Stimulated activated CD8-positive, alpha-beta memory T cell treated with anti-CD3 and anti-CD28 coated beads, Interleukin-2, amount 100 ng/mL, for 1 hour (primary cell): ENCODE measurements at places on chromosomes 16 and 17.

DNA sequence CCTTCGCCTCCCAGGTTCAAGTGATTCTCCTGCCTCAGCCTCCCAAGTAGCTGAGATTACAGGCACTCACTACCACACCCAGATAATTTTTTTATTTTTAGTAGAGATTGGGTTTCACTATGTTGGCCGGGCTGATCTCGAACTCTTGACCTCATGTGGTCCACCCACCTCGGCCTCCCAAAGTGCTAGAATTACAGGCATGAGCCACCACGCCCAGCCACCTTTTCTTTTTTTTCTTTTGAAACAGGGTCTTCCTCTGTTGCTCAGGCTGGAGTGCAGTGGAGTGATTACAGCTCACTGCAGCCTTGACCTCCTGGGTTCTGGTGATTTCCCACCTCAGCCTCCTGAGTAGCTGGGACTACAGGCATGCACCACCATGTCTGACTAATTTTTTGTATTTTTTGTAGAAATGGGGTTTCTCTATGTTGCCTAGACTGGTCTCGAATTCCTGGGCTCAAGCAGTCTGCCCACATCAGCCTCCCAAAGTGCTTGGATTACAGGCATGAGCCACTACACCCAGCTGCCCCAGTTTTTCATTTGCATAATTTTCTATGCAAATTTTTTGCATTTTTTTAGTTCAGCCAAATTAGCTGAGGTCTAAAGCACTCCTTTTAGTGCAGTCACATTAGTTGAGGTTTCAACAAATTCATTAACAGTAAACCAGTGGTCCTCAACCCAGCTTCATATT, 11.3 kb downstream of the WWP2 start:
- DNase-seq, result no peak

DNA sequence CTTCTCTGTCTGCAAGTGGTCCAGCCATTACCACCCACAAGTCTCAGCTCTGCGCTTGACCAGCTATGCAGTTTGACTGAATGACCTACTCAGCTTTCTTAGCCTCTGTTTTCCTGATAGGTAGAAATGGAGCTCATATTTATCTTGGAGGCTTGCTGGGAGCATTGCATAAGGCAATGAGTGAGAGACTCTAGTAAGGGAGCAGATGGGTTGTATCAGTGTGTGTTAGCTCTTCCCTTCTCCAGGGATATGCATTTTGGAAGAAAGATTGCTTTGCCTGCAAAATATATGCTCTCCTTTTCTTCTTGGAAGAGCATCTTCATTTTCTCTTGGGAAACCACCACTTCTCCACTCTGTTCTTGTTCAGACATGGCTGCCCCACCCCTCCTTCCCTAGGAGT, 26.1 kb downstream of the DHRS7C start:
- no peak for DNase-seq

DNA sequence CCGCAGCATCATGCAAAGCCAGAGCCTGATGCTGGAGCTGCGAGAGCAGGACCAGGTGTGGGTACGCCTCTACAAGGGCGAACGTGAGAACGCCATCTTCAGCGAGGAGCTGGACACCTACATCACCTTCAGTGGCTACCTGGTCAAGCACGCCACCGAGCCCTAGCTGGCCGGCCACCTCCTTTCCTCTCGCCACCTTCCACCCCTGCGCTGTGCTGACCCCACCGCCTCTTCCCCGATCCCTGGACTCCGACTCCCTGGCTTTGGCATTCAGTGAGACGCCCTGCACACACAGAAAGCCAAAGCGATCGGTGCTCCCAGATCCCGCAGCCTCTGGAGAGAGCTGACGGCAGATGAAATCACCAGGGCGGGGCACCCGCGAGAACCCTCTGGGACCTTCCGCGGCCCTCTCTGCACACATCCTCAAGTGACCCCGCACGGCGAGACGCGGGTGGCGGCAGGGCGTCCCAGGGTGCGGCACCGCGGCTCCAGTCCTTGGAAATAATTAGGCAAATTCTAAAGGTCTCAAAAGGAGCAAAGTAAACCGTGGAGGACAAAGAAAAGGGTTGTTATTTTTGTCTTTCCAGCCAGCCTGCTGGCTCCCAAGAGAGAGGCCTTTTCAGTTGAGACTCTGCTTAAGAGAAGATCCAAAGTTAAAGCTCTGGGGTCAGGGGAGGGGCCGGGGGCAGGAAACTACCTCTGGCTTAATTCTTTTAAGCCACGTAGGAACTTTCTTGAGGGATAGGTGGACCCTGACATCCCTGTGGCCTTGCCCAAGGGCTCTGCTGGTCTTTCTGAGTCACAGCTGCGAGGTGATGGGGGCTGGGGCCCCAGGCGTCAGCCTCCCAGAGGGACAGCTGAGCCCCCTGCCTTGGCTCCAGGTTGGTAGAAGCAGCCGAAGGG, 24.2 kb downstream of the C1QTNF1 start:
- no peak for DNase-seq

DNA sequence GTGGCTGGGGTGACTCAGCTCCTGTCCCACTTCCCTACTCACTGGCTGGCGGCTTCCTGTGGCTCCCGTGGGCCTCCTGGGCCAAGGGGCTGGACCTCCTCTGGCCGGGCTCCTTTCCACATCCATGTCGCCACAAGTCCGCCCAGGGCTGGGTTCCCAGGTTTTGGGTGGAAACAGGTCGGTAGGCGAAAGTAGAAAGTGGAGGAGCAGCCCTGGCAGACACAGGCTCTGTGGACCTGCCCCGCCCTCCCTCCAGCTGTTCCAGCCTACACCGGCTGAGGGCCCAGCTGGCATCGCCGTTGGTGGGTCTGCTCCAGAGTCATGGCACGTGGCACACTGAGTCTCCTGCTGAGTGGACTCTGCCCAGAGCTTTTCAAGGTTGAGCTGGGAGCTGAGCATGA, 28.7 kb downstream of the GSE1 start:
- DNase-seq, result no peak

GRCh38 chr16:3974751-3975150, 94.2 kb upstream of the CREBBP start:
- no peak for DNase-seq

DNA sequence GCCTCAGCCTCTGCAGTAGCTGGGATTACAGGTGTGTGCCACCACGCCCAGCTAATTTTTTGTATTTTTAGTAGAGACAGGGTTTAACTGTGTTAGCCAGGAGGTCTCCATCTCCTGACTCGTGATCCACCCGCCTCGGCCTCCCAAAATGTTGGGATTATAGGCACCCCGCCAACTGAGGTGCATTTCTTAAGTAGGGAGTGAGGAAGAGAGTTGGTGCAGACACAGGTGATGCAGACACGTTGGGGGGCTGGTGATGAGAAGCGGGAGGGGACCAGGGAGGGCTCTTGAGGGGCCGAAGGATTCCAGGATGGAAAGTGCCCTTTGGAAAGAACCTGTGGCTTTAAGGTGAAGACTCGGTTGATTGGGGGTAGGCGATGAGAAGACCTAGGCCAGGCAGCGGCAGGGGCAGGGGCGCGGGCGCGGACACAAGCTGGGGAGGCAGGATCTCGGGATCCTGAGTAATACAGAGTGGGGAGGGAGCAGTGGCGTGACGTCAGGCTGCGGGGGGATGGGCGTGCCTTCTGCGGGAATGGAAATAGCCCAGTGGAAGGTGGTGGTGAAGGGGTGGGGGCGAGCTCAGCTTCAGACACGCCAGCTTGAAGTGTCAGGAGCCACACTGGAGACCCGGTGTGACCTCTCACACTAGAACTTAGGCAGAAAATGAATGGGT, 2.5 kb upstream of the ATP6V0C start:
- no peak for DNase-seq

GRCh38 chr17:16928406-16929034, 43.4 kb downstream of the TNFRSF13B start:
- DNase-seq, result no peak
